ENCODE measurements at places on chromosomes 3 and 15.
A peak's percentile ranks its signal among the peaks of the same experiment; 100 is the strongest.

GRCh38 chr3:100719136-100719535 lies 9.8 kb downstream of the TFG start:
- no peak for DNase-seq

- DNase-seq, result peak; percentile 47
Measured at GRCh38 chr3:125316949-125317348, 58.2 kb downstream of the ZNF148 start.

DNA sequence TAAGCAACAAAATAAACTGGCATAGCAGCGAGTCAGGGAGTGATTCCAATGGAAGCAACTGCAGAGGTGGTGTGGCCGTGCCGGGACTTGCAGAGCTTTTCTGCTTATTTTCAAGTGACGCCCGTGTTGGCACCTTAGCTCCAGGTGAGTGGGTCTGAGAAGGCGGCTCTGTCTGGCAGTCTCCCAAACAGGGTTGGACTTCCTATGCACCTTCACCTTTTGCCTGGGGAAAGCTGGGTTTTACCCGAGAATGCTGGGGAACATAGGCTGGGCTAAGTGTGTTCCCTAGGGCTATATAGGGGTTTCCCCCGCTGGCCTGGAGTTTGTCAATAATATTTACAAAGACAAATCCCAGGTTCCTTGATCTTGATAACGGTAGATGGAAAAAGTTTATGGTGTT lies 179.9 kb upstream of the TBL1XR1 start:
- no peak for DNase-seq

DNA sequence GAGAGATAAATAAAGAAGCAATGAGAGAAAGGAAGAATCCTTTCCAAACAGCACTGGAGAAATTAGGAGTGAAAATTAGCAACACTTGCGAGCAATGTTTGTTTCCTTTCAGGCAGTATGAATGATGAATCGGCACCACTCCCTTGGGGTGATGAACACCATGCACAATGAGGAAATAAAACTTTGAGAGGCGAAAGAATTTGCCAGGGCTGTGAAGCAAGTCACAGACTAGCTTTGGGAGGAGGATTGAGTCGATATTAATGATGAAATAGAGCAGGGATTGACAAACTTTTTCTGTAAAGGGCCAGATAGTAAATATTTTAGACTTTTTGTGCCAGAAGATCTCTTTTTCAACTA lies 237.7 kb downstream of the AGBL1 start:
- DNase-seq, result no peak

- DNase-seq, result no peak
Measured at GRCh38 chr3:96844204-96844514, 29.8 kb downstream of the EPHA6 start.

- DNase-seq, result no peak
Measured at GRCh38 chr3:5115506-5116162, 6.5 kb upstream of the ARL8B start.

GRCh38 chr15:56207092-56207491 lies 36.6 kb downstream of the RFX7 start:
- DNase-seq, result no peak

DNA sequence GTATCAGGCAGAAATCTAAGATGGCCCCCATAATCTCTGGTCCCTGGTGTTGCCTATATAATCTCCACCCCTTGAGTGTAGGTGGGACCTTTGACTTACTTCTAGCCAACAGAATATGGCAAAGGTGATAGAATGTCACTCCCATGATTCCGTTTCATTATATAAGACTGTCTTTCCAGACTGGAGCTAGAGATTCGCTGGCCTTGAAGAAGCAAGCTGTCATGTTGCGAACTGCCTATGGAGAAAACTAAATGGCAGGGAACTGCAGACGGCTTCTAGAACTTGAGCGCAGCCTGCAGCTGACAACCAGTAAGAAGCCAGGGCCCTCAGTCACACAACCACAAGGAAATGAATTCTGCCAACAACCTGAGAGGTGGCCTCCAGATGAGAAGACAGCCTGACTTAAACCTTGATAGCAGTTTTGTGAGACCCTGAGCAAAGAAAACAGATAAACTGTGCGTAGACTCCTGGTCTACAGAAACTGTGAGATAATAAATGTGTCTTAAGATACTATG lies 2.2 kb upstream of the KPNA1 start:
- DNase-seq, result no peak

GRCh38 chr15:40249477-40250303 lies 10.8 kb downstream of the PAK6 start:
- no peak for DNase-seq

- no peak for DNase-seq
Measured at GRCh38 chr15:63852407-63852806, 18.7 kb upstream of the HERC1 start.

DNA sequence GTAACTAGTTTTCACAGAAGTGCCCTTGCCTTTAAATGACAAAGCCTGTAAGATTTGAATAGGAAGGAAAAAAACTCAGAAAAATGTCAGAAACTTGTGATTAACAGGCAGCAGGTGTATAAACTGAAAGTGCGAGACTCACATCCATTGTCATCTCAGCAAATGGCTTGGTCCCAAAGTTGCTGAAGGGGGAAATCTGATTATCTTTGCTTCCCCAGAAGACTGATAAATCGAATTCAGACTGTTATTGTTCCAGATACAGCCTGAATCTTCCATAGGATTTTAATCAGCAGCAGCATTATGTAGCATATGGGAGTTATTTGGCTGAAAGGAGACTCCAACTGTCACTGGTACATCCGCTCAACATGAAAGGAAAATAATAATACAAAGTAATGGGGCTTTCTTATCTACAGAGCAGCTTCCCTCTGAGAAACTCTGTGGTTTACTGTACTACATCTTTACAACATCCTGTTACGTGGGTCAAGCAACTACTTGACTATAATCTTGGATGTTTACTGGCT lies 550.4 kb upstream of the CCDC54 start:
- DNase-seq, result no peak

DNA sequence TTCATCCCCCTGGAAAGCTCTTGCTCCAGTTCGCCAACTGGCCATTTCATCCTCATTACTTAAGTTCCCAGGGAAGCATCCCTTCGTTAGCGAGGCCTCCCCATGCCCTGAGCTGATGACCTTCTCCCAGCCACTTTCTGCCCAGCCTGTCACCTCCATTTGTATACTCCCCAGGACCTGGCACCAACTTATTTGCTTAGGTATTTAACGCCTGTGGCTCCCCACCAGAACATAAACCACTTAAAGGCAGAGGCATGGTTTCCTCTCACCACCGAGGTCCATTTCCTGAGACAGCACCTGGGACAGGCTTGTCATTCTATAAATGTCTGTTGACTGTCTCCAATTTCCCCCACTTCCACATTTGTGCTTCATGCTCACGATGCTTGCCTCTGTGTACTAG lies 189.0 kb downstream of the ZNF621 start:
- DNase-seq, result no peak

GRCh38 chr3:151567477-151567876 lies 106.6 kb upstream of the IGSF10 start:
- no peak for DNase-seq

GRCh38 chr3:146814601-146815315 lies 209.6 kb upstream of the PLSCR5 start:
- no peak for DNase-seq

GRCh38 chr3:49665822-49666519 lies 8.2 kb upstream of the APEH start:
- DNase-seq, result no peak

- DNase-seq, result no peak
Measured at GRCh38 chr15:33902043-33902442, 66.3 kb upstream of the CHRM5 start.

GRCh38 chr3:189289251-189289650 lies 117.5 kb downstream of the TPRG1 start:
- DNase-seq, result no peak

- DNase-seq, result no peak
Measured at GRCh38 chr3:184949251-184949965, 137.4 kb downstream of the VPS8 start.

- no peak for DNase-seq
Measured at GRCh38 chr3:77898621-77899020, 858.7 kb downstream of the ROBO2 start.

GRCh38 chr15:66592505-66593218 lies 26.9 kb upstream of the LCTL start:
- no peak for DNase-seq

DNA sequence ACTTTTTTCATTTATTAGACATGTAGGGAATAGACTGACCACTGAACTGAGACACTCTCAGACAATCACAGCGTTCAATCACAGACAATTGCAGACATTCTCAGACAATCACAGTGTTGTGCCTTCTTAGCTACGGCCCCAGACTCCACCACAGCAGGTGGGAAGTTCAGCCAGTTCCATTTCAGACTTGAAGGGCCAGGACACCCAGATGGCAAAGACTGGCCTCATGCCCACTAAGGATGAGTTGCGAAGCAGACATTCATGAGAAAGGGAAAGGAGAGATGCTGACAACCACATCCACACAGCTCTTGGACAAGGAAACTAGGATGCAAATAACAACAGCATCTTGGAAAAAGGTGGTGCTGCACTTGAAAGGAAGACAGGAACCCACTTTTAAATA lies 21.9 kb upstream of the ALDH1L1 start:
- no peak for DNase-seq

DNA sequence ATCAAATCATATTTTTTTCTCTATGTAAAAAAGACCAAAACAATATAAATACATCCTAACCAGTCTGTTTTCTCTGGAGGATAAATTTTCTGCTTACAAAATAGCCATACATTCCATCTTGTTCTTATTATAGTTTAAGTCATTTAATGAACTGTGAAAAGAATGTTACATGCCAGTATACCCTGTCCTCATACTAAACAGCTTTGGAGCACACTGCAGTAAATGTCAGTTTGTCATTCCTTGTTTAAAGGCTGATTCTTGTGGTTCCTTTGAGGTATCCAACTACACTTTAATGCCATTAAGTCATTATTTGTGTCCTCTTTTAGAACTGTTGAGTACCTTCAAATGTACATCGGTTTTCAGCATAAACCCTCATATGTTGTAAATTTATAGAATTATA lies 52.7 kb upstream of the DCBLD2 start:
- DNase-seq, result no peak

- DNase-seq, result peak; percentile 40
Measured at GRCh38 chr15:72516777-72517176, 42.6 kb downstream of the ARIH1 start.

DNA sequence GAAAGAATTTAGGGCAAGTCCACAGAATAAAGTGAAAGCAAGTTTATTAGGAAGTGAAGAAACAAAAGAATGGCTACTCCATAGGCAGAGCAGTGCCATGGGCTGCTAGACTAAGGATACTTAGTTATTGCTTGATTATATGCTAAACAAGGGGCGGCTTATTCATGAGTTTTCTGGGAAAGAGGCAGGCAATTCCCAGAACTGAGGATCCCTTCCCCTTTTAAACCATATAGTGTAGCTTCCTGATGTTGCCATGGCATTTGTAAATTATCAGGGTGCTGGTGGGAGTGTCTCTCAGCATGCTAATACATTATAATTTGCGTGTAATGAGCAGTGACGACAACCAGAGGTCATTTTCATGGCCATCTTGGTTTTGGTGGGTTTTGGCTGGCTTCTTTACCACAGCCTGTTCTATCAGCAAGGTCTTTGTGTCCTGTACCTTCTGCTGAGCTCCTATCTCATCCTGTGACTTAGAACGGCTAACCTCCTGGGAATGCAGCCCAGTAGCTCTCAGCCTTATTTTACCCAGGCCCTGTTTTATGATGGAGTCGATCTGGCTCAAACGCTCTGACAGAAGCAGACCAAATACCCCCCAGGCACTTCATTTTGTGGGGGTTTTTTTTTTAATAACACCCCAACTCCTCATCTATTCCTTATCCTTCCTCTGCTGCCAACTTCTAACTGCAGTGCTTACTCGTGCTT lies 103.0 kb upstream of the RARB start:
- DNase-seq, result no peak

DNA sequence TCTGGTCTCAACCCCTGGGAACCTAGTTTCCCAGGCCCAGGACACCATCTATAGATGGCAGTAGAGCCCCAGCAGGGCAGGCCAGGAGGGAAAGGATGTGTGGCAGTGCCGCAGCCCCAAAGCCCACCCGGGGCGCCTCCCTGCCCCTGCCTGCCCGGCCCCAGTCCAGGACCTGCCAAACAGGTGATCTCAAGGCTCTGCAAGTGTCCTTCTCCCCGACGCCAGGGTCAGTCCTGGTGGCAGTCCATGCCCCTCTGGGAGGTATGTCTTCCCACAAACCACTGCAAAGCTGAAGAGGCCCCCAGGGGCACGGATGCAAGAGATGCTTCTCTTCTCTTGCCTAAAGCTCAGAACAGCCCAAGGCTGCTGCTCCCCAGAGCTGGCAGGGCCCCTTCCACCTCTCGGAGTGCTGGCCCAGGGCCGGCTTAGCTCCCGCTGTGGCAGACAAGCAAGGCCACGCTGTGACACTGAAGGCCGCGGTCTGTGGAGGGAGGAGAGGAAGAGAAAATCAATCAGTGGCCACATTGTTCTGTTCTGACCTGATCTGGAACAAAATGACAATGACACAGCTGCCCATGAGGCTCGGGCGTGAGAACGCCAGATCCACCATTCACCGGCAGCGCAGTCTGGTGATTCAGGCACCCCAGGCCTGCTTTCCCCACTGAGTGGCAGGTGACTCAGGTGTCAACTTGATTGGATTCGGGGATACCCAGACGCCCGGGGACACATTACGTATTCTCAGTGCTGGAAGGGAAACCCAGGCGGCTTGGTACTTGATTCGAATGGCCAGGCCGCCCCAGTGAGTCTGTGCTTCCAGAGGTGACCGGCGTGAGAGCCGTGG lies 34.0 kb downstream of the KLHL25 start:
- DNase-seq, result no peak

- DNase-seq, result peak; percentile 7
Measured at GRCh38 chr15:43218908-43219706, 1.7 kb downstream of the EPB42 start.

DNA sequence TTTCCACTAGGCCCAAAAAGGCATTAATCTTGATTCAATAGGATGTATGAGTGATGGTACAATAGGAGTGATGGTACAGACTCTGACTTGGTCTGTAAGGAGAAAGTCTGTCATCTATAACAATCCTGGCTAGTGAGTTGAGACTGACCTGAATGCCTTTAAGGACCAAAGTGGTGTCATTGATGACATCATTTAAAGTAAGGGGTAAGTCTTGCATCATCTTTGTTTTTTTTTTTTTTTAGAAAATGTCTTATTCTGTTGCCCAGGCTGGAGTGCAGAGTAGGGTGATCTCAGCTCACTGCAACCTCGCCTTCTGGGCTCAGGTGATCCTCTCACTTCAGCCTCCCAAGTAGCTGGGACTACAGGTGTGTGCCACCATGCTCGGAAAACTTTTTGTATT lies 5.6 kb upstream of the TMEM45A start:
- no peak for DNase-seq

- DNase-seq, result peak; percentile 87
Measured at GRCh38 chr3:3817865-3818264, 18.6 kb downstream of the LRRN1 start.

Data from inflammatory macrophage treated with lipopolysaccharide for 4 hours (primary cell).